ENCODE measurements at places on chromosomes 4 and X. TPM values are rescaled to one million over a fixed set of nuclear protein-coding genes. Genes with fewer than 3 reads are reported as not detected.

- H3K4me1 ChIP-seq, result no peaks in the 10 kb centered on the region
- no peaks in the 10 kb centered on the region for H3K27me3 ChIP-seq
- no peak for DNase-seq
Measured at GRCh38 chr4:37693450-37694190, 7.4 kb upstream of the RELL1 start.

DNA sequence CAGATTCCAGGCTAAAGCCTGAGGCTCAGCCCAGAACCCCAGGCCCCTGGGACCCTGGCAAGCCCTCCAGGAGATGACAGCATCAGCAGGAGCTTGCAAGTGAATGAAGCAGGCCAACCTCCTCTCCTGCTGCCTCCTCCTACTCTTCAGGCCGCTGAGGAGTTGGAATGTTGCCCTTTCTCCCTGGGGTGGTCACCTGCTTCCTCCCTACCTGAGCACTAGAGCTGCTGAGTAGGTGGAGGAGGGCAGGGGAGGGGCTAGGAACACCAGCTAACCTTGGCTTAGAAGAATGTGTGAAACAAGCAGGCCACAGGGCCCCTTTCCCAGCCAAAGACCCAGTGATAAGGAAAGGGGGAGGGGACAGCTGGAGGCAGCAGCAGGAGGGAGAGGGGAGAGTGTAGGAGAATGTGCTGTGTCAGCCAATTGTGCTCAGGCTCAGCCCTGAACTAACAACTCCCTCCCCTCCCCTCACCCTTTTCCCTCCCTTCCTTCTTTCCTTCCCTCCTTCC, 58.0 kb downstream of the PJA1 start:
- peaks cover 45% of the 10 kb centered on the region for H3K27me3 ChIP-seq
- H3K36me3 ChIP-seq, result no peaks in the 10 kb centered on the region
- no peak overlapping the region for H3K4me3 ChIP-seq
- DNase-seq, result no peak

DNA sequence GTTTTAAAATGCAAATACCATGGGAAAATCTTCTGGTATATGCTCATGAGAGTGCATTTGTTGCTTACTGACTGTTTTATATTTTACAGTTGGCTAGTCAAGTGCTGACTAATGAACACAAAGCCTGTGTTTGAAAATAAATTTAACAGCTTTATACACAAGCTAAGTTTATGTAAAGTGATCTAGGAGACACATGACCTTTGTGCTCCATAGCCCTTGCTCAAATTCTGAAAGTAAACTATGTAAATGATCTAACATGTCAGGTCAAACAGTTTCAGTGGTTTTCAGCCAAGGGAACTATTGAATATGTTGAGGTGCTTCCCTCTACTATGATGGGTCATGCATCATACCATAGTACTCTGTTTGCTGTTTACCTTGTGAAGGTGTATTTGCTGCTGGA, 36.7 kb downstream of the DIAPH2 start:
- H3K27me3 ChIP-seq, result no peaks in the 10 kb centered on the region
- no peaks in the 10 kb centered on the region for H3K36me3 ChIP-seq
- H3K4me1 ChIP-seq, result no peaks in the 10 kb centered on the region

- no peak for DNase-seq
- H3K36me3 ChIP-seq, result peaks cover 87% of the 10 kb centered on the region
- no peak overlapping the region for H3K4me3 ChIP-seq
- no peaks in the 10 kb centered on the region for H3K4me1 ChIP-seq
- no peak overlapping the region for H3K27ac ChIP-seq
Measured at GRCh38 chr4:42070463-42070862, 80.1 kb downstream of the SLC30A9 start.

DNA sequence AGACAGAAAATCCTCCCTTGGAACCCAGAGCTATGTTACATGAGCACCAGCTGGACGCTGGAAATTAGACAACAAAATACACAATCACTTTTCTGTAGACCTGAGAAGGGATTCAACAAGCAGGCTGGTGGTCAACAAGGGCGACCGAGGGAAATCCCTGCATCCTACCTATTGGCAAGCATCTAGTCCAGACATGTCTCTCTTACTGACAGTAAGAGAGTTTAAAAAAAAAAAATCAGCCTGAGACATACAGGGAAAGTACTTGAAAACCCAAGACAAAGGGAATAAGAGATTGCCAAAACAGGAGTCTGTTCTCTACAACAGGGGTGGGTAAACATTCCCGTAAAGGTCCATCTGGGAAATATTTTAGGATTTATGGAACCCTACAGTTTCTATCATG, 108.0 kb downstream of the KDR start:
- no peaks in the 10 kb centered on the region for H3K27me3 ChIP-seq
- no peak overlapping the region for H3K27ac ChIP-seq
- no peaks in the 10 kb centered on the region for H3K4me1 ChIP-seq
- H3K4me3 ChIP-seq, result no peak overlapping the region
- no peaks in the 10 kb centered on the region for H3K36me3 ChIP-seq
- no peak for DNase-seq

- DNase-seq, result no peak
- no peaks in the 10 kb centered on the region for H3K4me1 ChIP-seq
- peak overlapping the region; percentile 52 for H3K4me3 ChIP-seq
Measured at GRCh38 chrX:20217271-20217670, 49.4 kb downstream of the RPS6KA3 start.

GRCh38 chrX:43003939-43004338, 226.0 kb upstream of the PPP1R2C start:
- H3K4me1 ChIP-seq, result no peaks in the 10 kb centered on the region
- H3K4me3 ChIP-seq, result no peak overlapping the region
- H3K27ac ChIP-seq, result no peak overlapping the region
- no peaks in the 10 kb centered on the region for H3K36me3 ChIP-seq

GNRHR gene
- total RNA-seq, result not detected

Data from heart right ventricle (tissue), 16 donors.